Activated CD8-positive, alpha-beta T cell treated with anti-CD3 and anti-CD28 coated beads for 36 hours (primary cell): ENCODE measurements at places on chromosomes 13 and 19. TPM values are rescaled to one million over a fixed set of nuclear protein-coding genes. Genes with fewer than 3 reads are reported as not detected.

DNA sequence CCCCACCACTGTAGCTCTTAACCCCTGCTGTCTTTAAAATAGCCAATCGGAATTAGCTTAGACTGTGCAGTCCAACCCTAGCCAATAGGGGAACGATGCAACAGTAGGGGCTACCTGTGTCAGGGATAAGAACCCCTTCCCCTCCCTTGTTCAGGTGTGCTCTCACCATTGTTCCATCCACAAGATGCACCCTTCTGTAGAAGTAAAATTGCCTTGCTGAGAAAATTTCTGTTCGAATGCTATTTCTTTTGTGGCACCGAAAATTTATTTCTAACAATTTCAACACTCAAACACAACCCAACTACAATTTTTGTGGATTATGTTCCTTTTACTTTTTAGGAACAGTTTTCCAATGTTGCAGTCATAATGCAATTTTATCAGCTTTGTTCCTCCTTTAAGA lies 3.6 kb upstream of the ZNF583 start:
- H3K27me3 ChIP-seq: no peaks in the 10 kb centered on the region
- peaks cover 73% of the 10 kb centered on the region for H3K36me3 ChIP-seq
- no peak for DNase-seq
- H3K27ac ChIP-seq: no peak overlapping the region

GRCh38 chr13:94776956-94777355 lies 64.6 kb upstream of the SOX21 start:
- H3K27me3 ChIP-seq: no peaks in the 10 kb centered on the region
- no peaks in the 10 kb centered on the region for H3K36me3 ChIP-seq
- H3K4me3 ChIP-seq: no peak overlapping the region
- H3K27ac ChIP-seq: no peak overlapping the region
- no peaks in the 10 kb centered on the region for H3K4me1 ChIP-seq

Gene SLC25A41
- not detected for total RNA-seq

Gene ZNF560
- 0.16 TPM for total RNA-seq

DNA sequence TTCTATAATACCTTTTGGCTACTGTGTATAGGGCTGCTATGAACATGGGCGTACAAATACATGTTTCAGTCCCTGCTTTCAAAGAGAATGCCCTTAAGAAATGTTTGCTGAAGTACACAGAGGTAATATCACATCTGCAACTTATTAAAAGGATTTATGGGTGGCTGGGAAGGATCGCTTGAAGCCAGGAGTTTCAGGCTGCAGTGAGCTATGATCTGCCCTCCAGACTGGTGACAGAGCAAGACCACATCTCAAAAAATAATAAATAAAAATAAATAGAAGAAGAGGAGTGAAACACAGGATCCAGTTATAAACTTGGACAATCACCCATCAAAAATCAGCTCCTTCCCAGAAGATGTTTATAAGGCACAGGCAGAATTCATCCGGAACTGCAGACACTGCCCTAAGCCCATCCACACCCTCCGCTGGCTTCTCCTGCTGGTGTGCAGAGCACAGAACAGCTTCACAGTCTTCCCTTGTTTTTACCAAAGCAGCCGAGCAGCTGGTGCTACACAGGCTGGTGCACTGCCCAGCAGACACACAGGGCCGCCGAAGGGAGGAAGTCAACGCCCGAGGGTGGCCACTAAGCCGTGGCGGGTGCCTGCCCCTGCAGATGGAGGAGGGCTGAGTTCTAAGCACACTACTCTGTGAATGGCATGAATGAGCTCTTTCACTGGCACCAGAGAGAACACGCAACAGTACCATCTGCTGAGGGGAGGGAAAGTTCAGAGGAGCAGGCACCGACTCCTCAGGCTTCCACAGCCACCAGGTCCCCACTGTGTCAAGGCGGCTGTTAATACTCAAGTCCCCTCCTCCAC lies 44.0 kb downstream of the BRD4 start:
- H3K4me1 ChIP-seq: peaks cover 95% of the 10 kb centered on the region
- H3K4me3 ChIP-seq: peak overlapping the region; percentile 26
- H3K27me3 ChIP-seq: no peaks in the 10 kb centered on the region
- H3K27ac ChIP-seq: peak overlapping the region; percentile 75
- H3K36me3 ChIP-seq: peaks cover 4% of the 10 kb centered on the region

Gene LGALS7B
- not detected for total RNA-seq

Gene LILRB2
- not detected for total RNA-seq

Gene ZSCAN4
- not detected for total RNA-seq

GRCh38 chr19:13952931-13953531 lies 722 bp downstream of the DCAF15 start:
- H3K36me3 ChIP-seq: peaks cover 8% of the 10 kb centered on the region
- H3K4me1 ChIP-seq: peaks cover 13% of the 10 kb centered on the region
- H3K27me3 ChIP-seq: no peaks in the 10 kb centered on the region
- H3K4me3 ChIP-seq: peak overlapping the region; percentile 94
- peak overlapping the region; percentile 80 for H3K27ac ChIP-seq
- peak; percentile 13 for DNase-seq

- DNase-seq: no peak
- no peak overlapping the region for H3K27ac ChIP-seq
- H3K4me1 ChIP-seq: peaks cover 17% of the 10 kb centered on the region
- no peak overlapping the region for H3K4me3 ChIP-seq
- H3K27me3 ChIP-seq: no peaks in the 10 kb centered on the region
Measured at GRCh38 chr19:33278403-33279269, 23.7 kb downstream of the CEBPA start.

Gene CALR
- 535 TPM for total RNA-seq

Gene ELSPBP1
- total RNA-seq: not detected

- no peaks in the 10 kb centered on the region for H3K36me3 ChIP-seq
- H3K4me3 ChIP-seq: no peak overlapping the region
- no peak for DNase-seq
- H3K4me1 ChIP-seq: no peaks in the 10 kb centered on the region
Measured at GRCh38 chr19:51789061-51789795, 5.7 kb upstream of the FPR3 start.

Gene TEX26
- not detected for total RNA-seq

DNA sequence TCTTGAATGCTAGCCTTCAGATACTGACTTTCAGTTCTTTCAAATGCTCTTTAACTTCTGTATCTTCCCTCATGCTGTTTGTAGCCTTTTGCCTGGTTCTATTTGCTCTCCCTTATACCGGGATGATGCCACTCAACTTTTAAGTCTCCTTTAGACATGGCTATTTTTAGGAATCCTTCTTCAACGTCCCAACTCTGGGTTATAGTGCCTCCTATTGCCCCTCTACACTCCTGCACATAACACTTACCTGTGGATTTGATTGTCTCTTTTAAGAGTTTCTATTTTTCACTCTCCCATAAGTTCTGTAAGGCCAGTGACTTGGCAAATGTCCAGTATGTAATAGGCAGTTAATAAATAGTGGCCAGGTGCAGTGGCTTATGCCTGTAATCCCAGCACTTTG lies 343.0 kb downstream of the KLF5 start:
- H3K4me3 ChIP-seq: no peak overlapping the region
- no peaks in the 10 kb centered on the region for H3K4me1 ChIP-seq
- no peaks in the 10 kb centered on the region for H3K36me3 ChIP-seq
- no peak overlapping the region for H3K27ac ChIP-seq
- no peaks in the 10 kb centered on the region for H3K27me3 ChIP-seq

DNA sequence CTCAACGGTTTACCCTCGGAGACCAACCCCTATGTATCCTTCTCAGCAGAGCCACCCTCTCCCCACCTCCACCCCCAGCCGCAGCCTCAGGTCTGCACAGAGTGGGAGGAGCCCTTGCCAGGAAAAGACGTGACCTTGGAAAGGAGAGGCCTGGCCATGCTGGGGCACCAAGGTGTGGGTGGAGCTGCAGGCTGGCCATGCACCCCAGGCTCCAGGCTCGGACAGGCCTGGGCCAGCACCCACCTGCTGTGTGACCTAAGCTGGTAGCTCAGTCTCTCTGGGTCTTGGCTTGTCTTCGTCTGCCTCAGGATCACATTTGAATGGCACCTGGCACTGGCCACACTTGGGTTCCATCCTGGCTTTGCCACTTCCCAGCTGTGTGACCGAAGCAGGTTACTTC lies 29.5 kb downstream of the CCDC8 start:
- H3K36me3 ChIP-seq: peaks cover 65% of the 10 kb centered on the region
- no peak overlapping the region for H3K27ac ChIP-seq
- no peak for DNase-seq
- peaks cover 3% of the 10 kb centered on the region for H3K4me1 ChIP-seq
- no peak overlapping the region for H3K4me3 ChIP-seq

Gene ZNF441
- total RNA-seq: 3.6 TPM

Gene AMH
- total RNA-seq: 6.1 TPM

Gene NAT14
- total RNA-seq: 18.9 TPM

DNA sequence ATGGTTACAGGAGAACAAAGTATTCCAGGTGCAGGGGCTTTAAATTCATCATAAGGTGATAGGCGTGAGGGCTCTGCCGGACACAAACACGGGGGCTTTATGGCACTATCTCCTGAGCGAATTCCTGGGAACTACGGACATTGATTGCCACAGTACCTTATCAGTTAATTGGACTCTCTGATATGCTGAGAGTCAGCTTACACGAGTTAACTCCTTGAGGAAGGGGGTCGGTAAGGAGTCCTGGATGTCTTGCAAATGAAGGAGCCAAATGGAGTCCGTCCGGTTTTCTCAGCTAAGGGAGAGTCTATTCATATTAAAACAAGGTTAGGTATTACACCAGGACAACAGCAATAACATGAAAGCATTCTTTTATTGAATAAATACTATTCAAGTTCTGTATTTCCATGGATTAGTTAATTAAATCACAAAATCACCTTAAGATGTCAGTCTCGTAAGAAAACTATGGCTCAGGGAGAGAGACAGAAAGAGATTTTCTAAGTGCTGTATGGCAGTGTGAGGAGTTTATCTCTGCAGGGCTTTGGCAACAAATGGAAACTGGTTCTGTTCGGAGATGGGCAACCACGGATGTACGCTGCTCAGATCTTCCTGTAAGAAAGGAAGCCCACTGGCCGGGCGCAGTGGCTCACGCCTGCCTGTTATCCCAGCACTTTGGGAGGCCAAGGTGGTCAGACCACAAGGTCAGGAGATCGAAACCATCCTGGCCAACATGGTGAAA lies 26.2 kb upstream of the HIF3A start:
- no peak overlapping the region for H3K27ac ChIP-seq
- no peak for DNase-seq
- no peaks in the 10 kb centered on the region for H3K36me3 ChIP-seq
- H3K4me1 ChIP-seq: peaks cover 15% of the 10 kb centered on the region
- peaks cover 44% of the 10 kb centered on the region for H3K27me3 ChIP-seq
- H3K4me3 ChIP-seq: no peak overlapping the region

Gene PGLYRP1
- total RNA-seq: not detected

- H3K27me3 ChIP-seq: peaks cover 13% of the 10 kb centered on the region
- no peak overlapping the region for H3K4me3 ChIP-seq
- no peak overlapping the region for H3K27ac ChIP-seq
- H3K4me1 ChIP-seq: peaks cover 23% of the 10 kb centered on the region
- no peaks in the 10 kb centered on the region for H3K36me3 ChIP-seq
- no peak for DNase-seq
Measured at GRCh38 chr19:35432911-35433310, 15.1 kb upstream of the FFAR2 start.

DNA sequence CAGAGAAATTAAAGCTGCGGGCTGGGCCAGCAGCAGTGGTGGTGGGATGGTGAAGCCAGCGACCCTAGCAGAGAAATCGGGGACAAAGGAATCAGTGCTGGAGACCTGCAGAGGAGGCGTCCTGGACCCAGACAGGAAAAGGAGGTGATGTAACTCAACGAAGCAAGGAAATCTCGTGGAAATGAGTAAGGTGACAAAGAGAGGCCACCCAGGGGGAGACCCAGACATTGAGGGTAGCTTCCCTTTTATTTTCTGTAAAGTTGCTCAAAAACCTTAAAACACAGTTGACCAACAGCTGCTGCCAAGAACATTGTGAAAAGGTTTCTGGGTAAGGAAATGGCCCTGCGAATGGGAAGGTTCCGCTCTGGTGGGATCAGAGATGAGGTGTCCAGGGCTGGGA lies 13.3 kb upstream of the RETN start:
- H3K4me1 ChIP-seq: peaks cover 41% of the 10 kb centered on the region
- no peaks in the 10 kb centered on the region for H3K36me3 ChIP-seq
- DNase-seq: no peak
- no peak overlapping the region for H3K4me3 ChIP-seq
- peak overlapping the region; percentile 42 for H3K27ac ChIP-seq

Gene SIGLEC10
- not detected for total RNA-seq

Gene SIGLEC8
- not detected for total RNA-seq
